Frontal cortex (tissue), 4 donors: ENCODE measurements at places on chromosomes 4 and X. TPM values are rescaled to one million over a fixed set of nuclear protein-coding genes. Genes with fewer than 3 reads are reported as not detected.

CDKL2 gene
- 60.7 TPM for total RNA-seq

KIF4A gene
- 2.9 TPM for total RNA-seq

EDNRA gene
- 9.4 TPM for total RNA-seq

SOWAHB gene
- 2.9 TPM for total RNA-seq

AIMP1 gene
- total RNA-seq = 22.4 TPM

ZNF518B gene
- total RNA-seq = 107 TPM

N4BP2 gene
- total RNA-seq = 77.5 TPM

GLRA2 gene
- total RNA-seq = 113 TPM

APELA gene
- total RNA-seq = 0.41 TPM

COL4A5 gene
- total RNA-seq = 14.3 TPM

PHOX2B gene
- not detected for total RNA-seq

GAGE12J gene
- total RNA-seq = not detected

TKTL1 gene
- total RNA-seq = 1.6 TPM

SCRG1 gene
- total RNA-seq = 2.4 TPM

NPY1R gene
- 179 TPM for total RNA-seq

FATE1 gene
- not detected for total RNA-seq

GRK4 gene
- 59.5 TPM for total RNA-seq

C4orf51 gene
- total RNA-seq = not detected

SAGE1 gene
- not detected for total RNA-seq

SHOX gene
- total RNA-seq = not detected

APOO gene
- 27.7 TPM for total RNA-seq

UGT8 gene
- 4.5 TPM for total RNA-seq
